Urothelium cell line (cell line): ENCODE measurements at places on chromosomes 6 and 20.

DNA sequence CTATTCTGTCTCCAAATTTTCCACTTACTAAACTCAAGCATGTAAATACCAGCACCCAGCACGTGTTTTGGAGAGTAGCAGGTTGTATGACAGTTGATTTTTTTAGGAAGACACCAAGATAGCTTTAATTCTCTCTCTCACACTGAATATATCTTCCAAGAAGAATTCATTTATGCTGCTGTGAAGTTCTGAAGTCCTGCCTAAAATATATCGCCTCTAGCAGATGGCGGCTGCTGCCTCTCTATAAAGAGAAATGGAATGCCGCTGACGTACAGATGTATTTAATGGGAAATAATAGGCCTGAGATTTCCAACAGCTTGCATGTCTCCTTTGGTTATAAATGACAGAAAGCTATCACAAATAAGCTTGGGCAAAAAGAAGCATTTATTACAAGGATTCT lies 74.7 kb downstream of the PFDN4 start:
- no peak for DNase-seq

DNA sequence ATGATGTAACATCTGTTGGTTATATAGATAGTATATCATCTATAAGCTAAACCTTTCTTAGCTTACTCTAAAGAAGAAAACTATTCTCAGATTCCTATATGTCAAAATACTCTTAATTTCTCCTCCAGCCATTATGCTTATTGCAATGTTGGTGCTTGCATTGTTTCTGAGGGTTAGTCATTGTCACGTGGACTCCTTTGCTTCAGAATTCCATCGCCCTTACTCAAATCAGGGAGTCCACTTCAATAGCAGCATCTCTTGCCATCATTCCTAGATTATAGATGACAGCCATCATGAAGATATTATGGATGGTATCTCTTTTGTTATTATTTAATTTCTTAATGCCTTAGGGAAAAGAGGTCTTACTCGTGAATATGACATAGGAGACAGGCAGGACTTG lies 776.1 kb downstream of the TENT5A start:
- peak; percentile 3 for DNase-seq

DNA sequence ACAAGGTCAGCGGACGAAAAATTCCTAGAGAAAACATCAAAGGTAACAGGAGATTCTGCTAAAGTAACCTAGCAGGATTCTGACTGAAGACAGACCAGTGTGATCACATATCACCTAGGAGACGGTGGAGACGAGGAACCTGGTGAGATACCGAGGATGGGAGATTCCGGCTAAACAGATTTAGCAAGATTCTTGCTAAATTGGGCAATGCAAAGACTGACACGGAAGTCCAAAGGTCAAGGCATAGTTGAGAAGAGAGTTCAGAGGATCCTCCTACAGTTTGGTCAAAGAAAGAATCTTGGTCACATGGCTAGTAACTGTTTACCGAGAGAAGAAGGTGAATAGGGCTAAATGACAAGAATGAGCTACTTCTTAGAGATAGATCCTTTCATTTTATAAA lies 61.1 kb downstream of the TMEM170B start:
- no peak for DNase-seq

DNA sequence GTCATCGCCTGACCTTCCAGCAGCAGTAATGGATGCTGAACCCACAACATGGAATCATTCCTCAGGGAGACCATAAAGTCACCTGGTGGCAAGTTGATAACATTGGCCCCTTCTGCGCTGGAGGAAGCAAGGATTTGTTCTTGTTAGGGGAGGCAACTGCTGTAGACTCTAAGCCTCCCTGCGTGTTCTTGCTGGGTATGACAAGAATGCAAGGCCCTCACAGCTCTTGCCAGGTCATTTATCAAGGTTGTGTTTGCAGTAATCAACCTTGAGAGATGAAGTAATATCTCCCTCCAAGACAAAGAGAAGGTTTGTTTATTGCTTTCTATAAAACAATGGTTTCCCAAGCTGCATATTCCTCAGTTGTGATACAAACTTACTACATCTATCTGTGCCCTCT lies 80.9 kb downstream of the PERP start:
- DNase-seq = no peak

- DNase-seq = no peak
Measured at GRCh38 chr6:4575714-4576113, 200.5 kb upstream of the CDYL start.

- DNase-seq = peak; percentile 53
Measured at GRCh38 chr6:166955865-166956443, 396 bp downstream of the RNASET2 start.

DNA sequence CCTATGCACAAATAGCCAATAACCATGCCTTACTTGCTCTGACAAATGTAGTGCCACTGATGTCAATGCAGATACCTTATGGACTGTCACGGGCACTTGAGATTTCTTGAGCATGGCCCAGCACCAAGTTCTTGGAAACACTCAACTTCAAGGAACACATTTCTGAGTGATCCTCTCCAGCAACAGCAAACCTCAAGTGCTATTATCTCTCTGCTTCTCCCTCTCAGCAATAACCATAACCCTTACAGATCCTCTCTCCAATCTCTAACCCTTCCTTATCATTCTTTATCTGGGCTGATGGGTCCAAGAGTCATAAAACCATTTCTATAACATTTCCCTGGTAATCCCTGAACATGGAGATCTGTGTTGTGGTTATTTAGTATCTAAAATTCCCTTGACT lies 266.9 kb upstream of the STXBP5 start:
- DNase-seq = no peak
